Cortex of kidney (tissue), 1 donor: ENCODE measurements at places on chromosomes 6 and 20.

DNA sequence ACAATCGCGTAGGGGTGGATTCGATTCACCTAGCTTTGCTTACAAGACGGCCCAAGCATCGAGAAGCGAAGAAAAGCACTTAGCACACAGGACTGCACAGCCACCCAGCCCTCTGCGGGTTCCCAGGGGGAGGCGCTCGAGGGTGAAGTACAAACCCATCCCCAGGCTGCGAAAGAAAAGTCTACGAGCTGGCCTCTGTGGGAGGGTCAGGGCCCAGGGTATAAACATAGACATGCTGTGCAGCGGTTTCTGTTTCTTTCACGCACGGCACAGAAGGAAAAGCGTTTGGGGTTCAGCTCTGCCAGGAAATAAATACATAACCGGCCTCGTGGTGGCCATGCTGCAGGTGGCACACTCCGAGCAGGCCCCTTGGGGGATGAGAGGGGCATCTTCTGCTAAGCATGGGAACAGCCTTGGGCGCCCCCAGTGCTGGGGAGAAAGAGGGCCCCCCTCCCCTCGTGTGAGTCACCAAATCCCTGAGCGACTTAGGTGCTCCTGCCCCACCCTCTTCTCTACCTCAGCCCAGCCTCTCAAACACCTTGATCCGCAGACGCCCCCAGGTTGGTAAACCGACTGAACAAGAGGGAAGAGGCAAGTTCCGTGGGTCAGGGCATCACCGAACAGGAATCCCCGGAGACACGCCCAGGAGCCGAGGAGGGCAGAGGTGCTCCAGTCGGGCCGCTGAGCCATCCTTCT lies 91.6 kb upstream of the RIPOR2 start:
- no peak for DNase-seq

GRCh38 chr20:50191544-50192363 lies 1.1 kb downstream of the CEBPB start:
- no peak for DNase-seq

DNA sequence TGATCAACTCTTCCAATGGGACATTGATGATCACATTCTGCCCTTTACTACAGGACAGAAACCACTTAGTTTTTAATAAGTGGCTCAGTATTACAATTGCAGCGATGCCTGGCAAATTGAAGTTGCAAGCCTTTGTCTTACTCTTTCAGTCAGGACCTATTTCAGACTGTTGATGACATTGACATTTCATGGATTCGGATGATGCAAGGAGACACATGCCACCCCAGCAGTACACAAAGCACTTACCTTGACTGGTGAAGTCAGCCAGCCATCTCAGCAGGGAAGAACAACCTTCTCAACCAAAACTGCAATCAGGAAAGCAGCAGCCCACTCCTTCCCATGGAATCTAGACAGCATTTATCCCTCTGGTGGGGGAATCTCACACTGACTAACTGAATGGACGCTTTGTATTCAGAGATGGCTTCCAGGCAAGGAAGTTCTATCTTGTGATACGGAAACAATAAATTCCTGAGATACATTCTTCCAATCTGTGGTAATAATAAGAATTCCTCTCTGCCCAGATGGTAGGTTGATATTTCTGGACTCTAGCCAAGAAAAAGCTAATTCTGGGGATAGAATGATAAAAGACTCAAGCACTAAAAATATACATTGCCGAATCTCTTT lies 24.8 kb downstream of the NFYA start:
- DNase-seq, result no peak

DNA sequence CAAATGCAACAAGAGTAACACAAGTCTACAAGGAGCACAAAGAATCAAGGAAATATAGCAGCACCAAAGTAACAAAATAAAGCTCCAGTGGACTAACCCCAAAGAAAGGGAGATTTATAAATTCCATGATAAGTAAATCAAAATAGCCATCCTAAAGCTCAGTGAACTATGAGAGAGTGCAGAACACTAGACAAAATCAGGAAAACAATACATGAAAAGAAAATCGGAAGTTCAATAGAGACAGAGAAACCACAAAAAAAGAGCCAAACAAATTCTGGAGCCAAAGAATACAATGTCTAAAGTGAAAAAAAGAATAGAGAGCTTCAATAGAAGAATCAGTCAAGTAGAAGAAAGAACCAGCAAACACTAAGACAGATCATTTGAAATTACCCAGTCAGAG lies 247.3 kb upstream of the TENT5A start:
- DNase-seq, result no peak

GRCh38 chr20:11090751-11091150 lies 417.0 kb upstream of the JAG1 start:
- no peak for DNase-seq

DNA sequence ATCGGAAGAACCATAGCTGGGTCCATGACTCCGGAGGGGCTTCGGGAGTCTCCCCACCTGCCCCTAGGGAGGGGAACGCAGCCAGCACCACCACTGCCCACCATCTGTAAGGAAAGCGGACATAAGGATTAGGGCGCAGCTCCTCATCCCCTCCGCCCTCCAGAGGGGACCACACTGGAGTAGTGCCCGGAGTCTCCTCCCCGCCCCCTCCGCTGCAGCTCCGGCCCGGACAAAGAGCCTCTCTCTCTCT lies 628 bp downstream of the SLC35B2 start:
- DNase-seq, result no peak

DNA sequence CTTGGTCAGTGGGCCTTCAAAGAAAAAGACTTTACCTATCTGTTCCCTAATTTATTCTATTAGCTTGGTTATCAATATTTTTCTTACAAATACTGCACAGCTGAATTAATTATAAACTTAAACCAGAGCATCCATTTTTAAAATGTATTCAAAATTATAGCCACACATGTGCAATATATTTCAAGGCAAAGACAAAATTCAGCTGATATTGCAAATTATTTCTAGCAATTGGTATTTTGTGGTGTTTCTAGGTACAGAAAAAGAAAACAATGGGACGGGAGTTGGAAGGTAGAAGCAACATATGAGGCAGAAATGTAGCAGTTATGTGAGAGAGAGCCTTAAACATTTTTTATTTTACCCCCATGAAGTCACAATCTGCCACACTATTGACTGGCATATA lies 64.9 kb downstream of the MAP3K7 start:
- no peak for DNase-seq

GRCh38 chr6:33183071-33183683 lies 9.1 kb downstream of the COL11A2 start:
- DNase-seq, result no peak

DNA sequence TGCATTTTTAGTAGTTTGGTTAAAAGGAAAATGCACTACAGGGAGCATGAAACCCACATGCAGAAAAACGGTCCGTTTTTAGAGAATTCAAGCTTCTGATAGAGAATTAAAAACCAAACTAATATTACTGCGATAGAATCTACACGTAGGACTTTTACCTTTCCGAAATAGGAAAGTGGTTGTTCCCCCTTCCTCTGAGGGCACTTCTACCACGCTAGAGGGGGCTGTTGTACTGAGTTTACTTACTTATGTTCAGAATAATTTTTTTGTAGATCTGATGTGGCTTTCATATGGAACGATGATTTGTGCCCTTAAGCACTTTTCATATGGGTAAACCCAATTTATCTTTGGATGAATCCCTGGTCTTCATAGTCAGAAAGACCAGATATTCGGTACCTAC lies 264.3 kb upstream of the PLN start:
- DNase-seq, result no peak

DNA sequence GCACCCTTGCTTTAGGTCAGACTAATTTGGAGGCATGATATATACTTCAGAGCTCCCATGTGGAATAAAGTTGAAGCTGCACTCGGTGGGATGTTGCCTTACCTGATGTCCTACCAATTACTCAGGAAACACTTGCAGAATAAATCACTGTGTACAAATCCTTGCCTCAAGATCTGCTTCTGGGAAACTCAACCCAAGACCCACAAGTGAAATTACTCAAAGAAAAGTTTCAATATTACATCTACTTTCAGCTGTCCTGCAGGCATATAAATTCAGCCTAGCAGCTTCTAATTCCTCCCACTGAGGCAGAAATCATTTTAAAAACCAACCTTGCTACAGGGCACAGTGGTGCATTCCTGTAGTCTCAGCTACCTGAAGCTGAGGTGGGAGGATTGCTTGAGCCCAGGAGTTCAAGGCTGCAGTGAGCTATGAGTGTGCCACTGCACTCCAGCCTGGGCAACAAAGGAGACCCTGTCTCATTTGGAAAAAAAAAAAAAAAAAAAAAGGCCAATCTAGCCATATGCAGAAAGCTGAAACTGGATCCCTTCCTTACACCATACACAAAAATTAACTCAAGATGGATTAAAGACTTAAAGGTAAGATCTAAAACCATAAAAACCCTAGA lies 20.7 kb upstream of the DCDC2 start:
- DNase-seq, result no peak

- no peak for DNase-seq
Measured at GRCh38 chr6:16773362-16773761, 12.1 kb upstream of the ATXN1 start.

DNA sequence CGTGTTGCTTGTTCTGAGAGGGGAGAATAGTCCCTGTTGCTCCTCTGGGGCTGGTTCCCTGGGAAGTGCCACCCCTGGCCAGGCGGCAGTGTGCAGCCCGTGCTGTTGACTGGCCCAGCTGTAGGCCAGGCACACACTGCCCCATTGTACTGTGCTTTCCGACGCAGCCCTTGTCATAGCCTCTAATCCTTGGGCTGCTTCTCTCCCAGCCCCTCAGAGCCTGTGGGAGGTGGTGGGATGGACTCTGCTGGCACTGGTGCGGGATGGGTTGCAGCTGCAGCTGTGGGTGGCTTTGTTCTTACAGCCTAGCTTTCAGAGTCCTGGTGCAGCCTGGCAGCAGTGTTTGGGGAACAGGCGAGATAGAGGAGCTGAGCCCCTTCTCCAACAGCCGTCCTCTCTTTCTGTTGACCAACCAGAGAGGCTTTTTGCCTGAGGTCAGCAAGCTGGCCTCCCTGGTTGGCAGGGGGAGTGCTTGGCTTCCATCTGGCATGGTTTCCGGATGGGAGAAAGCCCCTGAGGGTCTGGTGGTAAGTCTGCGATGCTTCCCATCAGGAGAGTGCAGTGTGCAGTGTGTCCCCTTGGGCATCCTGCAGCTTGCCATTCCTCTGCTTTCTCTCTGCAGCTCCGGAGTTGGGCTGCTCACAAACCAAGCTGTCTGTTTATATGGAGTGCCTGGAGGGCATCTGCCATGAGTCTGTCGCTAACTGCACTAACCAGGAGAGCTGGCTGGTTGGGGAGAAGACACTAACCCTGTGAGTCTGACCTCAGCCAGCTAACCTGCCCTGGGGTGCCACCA lies 12.1 kb downstream of the TJAP1 start:
- DNase-seq, result no peak

- DNase-seq, result no peak
Measured at GRCh38 chr20:38581013-38581412, at the start of gene ADIG. ADIG (plus strand) TSS chr20:38581197; CDS start chr20:38581251, 54 bp downstream.

- DNase-seq, result no peak
Measured at GRCh38 chr6:56959094-56959493, 4.2 kb downstream of the BEND6 start.

- DNase-seq, result no peak
Measured at GRCh38 chr6:11279284-11279689, 46.8 kb upstream of the NEDD9 start.

DNA sequence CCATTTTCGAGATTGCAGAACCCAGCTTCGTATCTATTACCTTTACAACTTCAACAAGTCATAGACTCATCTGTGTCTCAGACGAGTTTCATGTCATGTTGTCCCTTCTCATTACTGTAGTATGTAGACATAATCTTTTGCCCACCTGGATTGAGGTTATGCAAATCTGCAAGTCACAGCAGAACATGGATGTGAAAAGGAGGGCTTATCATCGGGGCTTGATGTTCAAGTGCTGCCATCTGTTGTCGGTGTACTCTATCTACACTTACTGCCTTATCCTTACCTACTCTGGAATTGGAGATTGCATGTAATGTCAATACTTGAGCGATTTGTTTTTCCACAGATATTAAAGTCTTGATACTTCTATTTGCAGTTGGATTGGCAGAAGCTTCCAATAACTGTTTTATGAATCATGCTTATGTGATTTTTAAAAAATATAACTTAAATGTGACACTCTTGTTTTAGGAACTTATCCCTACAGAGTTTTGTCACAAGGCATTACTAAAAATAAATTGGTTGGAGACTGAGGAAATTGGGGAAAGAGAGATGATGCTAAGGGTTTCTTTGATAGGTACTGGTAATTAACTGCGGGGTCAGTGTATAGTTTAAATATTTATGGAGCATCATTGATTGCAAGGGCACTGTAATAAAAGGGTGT lies 3.0 kb upstream of the GOPC start:
- DNase-seq, result no peak

- DNase-seq, result no peak
Measured at GRCh38 chr6:3343089-3343883, 84.5 kb downstream of the PSMG4 start.

- no peak for DNase-seq
Measured at GRCh38 chr6:98835149-98836024, 1.0 kb downstream of the POU3F2 start.

- no peak for DNase-seq
Measured at GRCh38 chr6:147285087-147285855, 81.1 kb downstream of the STXBP5 start.

DNA sequence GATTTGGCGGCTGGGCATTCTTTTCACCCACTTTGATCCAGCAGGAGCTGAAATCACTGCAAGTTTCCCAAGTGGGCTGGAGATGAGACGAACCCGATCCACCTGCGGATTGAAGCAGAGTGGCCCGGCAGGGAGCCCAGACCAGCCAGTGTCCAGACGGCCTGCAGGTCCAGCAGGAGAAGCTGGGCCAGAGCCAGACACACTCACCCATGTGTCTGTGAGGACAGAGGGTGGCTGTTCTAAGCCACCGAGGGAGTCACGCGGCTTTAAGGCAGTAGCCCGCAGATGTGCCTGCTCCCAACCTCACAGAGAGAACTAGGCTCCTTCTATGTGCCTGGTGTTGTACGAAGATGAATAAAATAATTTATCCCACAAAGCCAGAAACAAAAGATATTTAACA lies 200.7 kb downstream of the WDR27 start:
- no peak for DNase-seq

DNA sequence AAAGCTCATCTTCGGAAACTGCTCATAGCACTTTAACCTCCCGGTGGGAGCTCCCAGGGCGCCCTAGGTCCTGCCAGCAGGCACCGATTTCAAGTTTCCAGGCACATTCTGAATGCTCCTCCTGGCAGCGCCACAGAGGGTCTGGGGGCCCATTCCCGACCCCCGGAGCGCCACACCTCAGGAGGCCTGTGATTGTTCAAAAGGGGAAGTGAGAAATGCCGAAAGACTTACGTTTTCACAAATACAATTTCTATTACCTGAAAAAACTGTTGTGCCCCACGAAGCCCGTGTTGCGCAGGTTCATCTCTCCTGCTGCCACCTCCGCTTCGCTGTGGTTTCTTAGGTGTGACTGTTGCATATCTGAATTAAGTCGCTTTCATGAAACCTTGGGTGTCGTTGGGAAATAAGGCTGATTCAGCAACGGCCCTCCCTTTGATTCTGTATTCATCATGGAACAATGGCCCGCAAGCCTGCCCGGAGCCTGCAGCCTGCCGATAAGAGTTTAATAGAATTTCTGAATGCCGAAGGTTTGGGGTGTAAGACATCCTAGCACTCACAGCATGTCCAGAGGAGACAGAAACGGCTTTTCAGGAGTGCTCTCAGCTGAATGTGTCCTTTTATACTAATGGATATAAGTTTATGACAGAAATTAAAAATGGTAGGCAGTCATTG lies 1.9 kb upstream of the MYT1 start:
- no peak for DNase-seq
